ENCODE measurements at places on chromosomes 12 and 14.

- no peak for DNase-seq
Observed at GRCh38 chr14:75442642-75443041, 14.8 kb downstream of the JDP2 start.

DNA sequence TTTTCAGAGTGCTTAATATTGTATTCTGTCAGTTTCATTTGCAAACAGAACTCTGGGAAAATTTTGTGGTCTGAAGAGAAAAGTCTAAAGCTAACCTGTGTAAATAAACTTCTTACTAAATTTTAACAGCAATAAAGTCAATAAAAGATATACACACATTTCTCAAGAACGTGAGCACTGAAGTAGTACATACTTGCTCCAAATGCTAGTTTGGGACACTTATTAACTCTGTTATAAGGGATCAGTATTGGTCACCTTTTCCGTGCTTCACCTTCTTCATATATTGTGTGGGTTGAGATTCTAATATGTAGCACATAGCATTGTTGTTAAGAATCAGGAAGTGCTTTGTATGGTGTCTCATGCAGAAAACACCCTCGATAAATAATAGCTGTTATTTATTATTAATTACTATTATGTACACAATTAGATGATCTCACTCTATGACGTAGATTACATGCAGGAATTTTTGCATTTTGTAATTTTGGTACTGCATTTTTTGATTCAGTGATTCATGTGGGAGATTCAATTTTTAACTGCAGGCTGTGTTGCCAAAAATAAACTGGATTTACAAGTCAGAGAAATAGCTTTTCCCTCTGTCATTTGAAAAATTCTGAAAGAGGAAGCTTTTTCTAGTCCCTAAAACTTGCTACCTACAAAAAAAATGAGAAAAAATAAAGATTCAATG, 300.9 kb downstream of the ACSS3 start:
- DNase-seq: no peak

DNA sequence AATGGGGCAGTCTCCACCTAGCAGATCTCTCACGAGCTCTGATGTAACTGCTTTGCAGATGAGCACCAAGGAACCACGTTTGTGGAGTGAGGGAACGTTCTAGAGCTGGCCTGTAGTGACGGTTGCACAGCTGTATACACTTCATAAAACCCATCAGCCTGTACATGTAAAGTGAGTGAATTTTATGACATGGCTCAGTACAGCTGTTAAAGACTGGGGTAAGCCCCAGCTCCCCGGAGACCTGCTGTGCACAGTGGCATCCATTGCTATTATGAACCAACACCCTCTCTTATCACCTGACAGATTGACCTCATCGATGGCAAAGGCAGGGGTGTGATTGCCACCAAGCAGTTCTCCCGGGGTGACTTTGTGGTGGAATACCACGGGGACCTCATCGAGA, 20.6 kb downstream of the KMT5A start:
- no peak for DNase-seq

- DNase-seq: peak; percentile 75
Observed at GRCh38 chr12:111775205-111776193, 8.8 kb downstream of the ALDH2 start.

- DNase-seq: no peak
Observed at GRCh38 chr14:86533834-86534233, 1003.9 kb downstream of the FLRT2 start.

DNA sequence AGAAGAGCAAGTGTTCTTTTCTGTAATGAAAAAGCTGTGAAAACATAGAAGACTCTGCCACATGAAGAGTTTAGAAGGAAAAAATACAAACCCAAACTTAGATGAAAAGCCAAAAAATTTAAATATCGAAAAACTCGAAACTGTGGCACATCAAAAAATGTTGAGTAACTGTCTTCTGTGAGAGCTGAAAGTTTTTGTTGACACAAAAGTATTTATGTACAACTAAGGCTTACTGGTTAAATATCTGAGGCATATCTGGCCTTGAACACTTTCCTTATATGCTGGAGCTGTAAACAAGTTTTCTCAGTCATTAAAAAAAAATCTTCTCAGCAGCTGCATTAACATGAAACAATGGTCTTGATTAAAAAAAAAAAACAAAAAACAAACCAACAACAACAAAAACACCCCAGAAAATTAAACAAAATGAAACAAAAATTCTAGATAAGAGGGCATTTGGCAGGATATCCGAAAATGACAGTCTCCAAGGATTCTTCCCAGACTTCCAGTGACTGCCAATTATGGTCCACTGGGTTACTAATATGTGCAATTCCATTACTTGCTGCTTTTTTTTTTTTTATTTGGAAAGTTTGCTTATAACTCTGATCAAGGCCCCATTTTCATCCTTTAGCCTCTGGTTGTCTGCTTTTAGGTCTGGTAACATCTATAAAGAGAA, 84.7 kb upstream of the PAWR start:
- DNase-seq: no peak

- no peak for DNase-seq
Observed at GRCh38 chr14:61406198-61406597, 84.8 kb downstream of the PRKCH start.

DNA sequence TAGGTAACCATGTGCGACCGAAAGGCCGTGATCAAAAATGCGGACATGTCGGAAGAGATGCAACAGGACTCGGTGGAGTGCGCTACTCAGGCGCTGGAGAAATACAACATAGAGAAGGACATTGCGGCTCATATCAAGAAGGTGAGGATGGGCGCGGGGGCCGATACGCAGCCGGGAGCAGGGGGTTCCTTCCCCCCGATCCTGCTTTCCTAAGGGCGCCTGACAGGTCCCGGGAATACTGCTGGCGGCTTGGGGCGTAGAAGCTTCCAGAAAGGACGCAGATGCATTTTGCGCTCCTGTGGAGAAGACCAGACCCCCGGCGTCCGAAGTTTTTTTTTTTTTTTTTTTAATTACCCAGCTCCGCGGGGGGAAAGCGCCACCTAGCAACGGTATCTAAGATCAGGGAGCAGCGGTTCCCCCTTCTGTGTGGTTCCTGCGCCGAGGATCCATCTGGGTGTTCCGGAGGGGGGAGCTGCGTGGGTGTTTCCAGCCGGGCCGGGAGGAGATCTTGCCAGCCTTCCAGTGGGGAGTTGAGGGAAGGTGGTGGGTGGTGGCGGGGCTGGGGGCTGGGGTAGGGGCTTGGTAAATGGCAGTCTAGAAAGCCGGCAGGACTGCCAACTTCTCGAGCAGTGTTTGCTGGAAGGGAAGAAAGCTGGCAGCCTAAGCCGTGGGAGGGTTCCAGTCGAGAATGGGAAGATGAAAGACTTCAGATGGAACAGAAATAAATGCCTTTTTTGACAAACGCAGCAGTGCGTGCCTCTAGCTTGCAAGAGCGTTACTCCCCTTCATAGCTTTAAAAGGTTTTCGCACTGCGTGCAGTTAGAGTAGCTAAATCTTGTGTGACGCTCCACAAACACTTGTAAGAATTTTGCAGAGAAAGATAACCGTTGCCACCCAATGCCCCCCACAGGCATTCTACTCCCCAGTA, 764 bp downstream of the DYNLL1 start:
- no peak for DNase-seq

GRCh38 chr12:92030618-92031017, 115.0 kb downstream of the BTG1 start:
- DNase-seq: no peak

- no peak for DNase-seq
Observed at GRCh38 chr12:56898938-56899337, 35.3 kb downstream of the SDR9C7 start.

DNA sequence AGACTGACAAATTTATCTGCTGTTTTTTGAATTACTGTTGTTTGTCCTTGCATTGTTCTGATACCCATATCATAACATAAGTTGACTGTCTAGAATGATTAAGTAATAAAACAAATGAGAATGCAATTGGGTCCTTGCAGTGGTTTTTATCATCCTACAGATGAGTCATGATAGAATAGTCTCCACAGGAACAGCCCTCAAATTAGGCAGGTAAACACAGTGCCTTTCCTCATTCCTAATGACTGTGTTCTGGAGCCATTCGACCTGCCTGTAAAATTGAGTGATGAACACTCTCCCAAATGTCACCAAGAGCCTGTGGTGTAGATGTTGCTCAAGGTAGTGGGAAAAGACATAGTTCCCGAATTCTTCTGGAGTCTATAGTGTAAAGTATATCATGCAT, 12.3 kb downstream of the NKX2-8 start:
- no peak for DNase-seq

DNA sequence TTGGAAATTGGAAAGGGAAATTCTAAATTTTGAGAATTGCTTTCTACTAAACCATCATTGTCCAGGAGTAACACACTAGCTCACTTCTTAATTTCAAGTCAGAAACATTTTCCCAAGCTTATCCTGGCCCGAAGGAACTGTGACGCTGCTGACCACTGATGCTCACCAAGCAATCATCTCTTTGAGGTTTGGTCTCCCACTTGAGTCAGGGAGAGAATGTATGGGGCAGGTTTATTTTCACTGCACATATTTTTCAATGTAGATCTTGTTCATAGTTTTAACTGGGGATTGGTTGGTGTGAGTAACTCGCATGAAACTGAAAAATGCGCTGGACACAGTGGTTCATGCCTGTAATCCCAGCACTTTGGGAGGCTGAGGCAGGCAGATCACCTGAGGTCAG, 12.9 kb upstream of the RNASE10 start:
- DNase-seq: no peak

DNA sequence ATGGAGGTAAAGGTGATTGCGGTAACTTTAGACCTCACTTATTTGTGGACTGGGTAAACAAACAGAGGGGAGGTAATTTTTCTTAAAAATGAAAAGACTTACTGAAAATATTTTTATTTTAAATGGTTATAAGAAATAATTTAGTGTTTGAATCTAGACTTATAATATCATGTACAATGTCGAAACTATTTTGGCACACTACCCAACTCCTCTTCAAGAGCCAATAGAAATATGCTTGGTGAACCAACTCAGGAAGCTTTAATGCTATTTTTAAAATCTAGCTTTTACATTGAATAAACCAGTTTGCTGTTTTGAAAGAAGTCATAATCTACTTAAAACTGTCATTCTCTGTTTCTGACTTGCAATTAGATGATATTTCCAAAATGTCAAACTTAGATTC, 175.8 kb upstream of the NPAS3 start:
- DNase-seq: no peak

GRCh38 chr12:55610598-55610997, 26.1 kb upstream of the OR10P1 start:
- no peak for DNase-seq

GRCh38 chr14:77031759-77032490, 3.4 kb upstream of the IRF2BPL start:
- no peak for DNase-seq

GRCh38 chr12:2722806-2723205, 72.0 kb upstream of the FKBP4 start:
- no peak for DNase-seq

All from activated B cell treated with CpG ODN at 0.5 μM for 24 hours (primary cell).